ENCODE measurements at places on chromosomes 11 and 22.

- no peak for DNase-seq
These were observed 3.0 kb downstream of the MUS81 start for GRCh38 chr11:65862941-65863888.

- no peak for DNase-seq
These were observed 79.3 kb upstream of the SHANK2 start for GRCh38 chr11:71331631-71332030.

DNA sequence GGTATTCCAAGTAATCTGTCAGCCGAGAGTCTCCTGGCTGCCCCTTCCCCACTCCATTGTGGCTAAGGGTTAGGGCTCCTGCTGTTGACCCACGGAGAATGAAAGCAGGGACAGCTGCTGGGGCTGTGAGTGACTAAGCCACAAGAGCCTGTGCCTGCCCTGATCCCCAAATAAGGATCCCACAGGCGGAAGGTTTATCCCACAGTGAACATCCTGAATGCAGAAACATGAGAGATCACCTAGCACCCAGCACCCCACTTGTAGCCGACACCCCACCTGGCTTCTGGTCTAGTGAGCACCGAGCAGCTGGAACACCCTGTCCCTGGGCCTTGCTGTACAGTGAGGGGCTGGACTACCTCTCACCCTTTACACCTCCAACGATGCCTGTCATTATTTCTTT is 117.7 kb upstream of the LMO1 start:
- DNase-seq, result no peak

DNA sequence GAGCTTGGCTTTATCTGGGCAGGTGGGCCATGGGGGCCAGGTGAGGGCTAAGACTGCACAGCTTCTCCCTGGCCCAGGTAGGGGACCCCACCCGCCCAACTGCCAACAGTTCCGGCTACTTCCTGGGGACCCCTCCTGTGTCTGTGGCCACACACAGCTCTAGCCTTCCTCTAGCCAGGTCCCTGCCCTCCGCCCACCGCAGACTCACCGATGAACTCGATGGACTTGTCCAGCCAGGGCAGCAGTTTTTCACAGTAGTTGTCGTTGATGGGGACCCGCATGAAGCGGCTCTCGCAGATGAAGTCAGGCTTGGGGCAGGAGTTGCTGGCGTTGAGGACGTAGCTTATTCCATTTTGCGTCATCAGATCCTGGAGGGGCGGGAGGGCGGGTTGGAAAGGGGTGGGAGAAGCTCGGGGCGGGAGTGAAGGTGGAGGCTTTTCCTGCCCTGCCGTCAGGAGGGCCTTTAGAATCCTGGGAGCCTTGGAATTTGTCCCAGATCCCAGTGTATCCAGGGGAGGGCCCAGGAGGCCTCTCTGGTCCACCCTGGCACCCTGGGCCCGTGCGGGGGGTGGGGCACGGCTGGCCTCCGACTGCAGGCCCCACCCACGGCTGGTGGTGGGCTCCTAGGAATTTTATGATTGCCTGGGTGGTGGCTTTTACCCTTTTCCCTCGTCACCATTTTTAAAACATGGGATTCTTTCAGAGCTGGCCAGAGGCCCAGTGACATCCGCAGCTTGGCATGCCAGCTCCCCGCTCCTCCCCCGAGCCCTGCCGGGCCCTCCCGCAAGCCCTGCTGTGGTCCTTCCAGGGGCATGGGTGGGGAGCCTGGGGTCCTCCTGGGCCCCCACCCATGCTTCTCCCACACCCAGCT is 13.9 kb downstream of the DUSP8 start:
- peak; percentile 42 for DNase-seq

DNA sequence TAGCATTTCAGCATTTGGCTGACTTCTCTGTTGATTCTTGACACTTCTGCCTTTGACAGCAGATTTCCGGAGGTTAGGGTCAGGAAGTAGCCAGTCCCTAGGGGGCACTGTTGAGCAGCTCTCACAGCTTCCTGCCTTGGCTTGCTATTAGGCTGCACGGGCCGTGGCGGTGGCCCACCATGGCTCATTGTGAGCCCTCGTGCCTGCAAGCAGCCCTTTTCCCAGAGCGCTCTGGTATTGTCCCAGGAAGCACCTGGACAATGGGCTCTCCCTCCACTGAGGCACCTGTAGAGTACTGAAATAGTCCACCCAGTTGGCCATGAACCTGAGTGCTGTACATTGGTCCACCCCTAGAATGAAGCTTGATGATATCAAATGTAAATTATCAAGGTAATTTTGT is 100.2 kb upstream of the GAL start:
- DNase-seq, result no peak

GRCh38 chr11:76835036-76835435 is 25.7 kb upstream of the ACER3 start:
- DNase-seq, result no peak

DNA sequence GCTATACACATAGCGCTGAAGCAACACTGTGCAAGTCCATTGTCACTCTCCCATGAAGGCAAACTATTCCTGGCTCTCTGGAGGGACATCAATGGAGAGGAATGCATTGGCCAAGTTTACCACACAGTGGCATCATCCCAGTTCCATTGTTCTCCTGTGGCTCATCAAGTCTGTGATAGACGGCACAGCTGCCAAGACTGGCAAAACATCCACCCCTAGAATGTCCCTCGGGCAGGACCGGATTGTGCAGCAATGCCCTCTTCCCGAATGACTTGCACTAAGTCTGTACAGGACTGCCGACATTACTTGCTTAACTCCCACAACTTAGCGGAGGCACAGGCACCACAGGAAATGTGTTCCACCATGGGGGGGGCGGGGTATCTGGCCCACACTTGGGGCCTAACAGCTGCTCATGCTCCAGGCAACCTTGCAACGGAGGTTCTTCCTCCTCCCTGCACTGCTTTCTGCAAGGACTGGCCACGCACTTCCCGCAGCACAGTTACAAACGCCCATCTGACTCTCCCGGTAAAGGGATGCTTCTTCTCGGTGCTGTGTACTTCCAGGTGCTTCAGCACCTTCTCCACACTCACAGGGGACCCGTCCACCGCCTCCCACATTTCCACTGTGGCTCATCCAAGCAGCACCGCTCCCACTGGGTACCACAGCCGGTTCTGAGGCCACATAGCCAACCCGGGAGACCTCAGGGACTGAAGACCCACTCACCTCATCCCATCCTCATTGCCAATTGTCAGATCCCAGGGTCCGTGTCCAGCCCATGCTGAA is 1309.6 kb upstream of the RAG2 start:
- no peak for DNase-seq

GRCh38 chr22:29184849-29185490 is 20.7 kb upstream of the EMID1 start:
- no peak for DNase-seq

- DNase-seq, result no peak
These were observed 300.2 kb downstream of the SHANK2 start for GRCh38 chr11:70952191-70952590.
